Smooth muscle cell of the umbilical artery (primary cell): ENCODE measurements at places on chromosomes 7 and 10. TPM values are rescaled to one million over a fixed set of nuclear protein-coding genes. Genes with fewer than 3 reads are reported as not detected.

Gene SYNPO2L
- 0.42 TPM in 1 of 2 replicates, not detected in the other for total RNA-seq

Gene BCL7B
- 14.8 and 18.6 TPM in 2 replicates for total RNA-seq

Gene VAX1
- not detected in 2 replicates for total RNA-seq

Gene CDC14C
- not detected in 2 replicates for total RNA-seq

Gene PTF1A
- not detected in 2 replicates for total RNA-seq

Gene CLDN4
- 0.89 and 7.7 TPM in 2 replicates for total RNA-seq

Gene CYP3A4
- not detected in 2 replicates for total RNA-seq

Gene LRGUK
- under 0.01 and 0.09 TPM in 2 replicates for total RNA-seq

Gene NEURL1
- 0.18 and 0.59 TPM in 2 replicates for total RNA-seq

Gene SNCG
- total RNA-seq, result 1.8 and 3.3 TPM in 2 replicates
